Fibroblast of the aortic adventitia (primary cell): ENCODE measurements at places on chromosomes 6 and 20. TPM values are rescaled to one million over a fixed set of nuclear protein-coding genes. Genes with fewer than 3 reads are reported as not detected.

BPIFB4 gene
- not detected in 2 replicates for total RNA-seq

KIF25 gene
- total RNA-seq = not detected in 2 replicates

SLC35F1 gene
- not detected in 2 replicates for total RNA-seq

SLC17A2 gene
- total RNA-seq = 0.09 TPM in 1 of 2 replicates, not detected in the other

NRSN1 gene
- not detected in 2 replicates for total RNA-seq

GGTLC1 gene
- total RNA-seq = not detected in 2 replicates

TRAPPC3L gene
- total RNA-seq = 0.45 TPM in 1 of 2 replicates, not detected in the other

SCAF8 gene
- total RNA-seq = 23.6 and 47.6 TPM in 2 replicates
